ENCODE measurements at places on chromosomes 5 and 9.

- no peak for DNase-seq
Observed at GRCh38 chr5:939368-939767, 46.7 kb downstream of the TRIP13 start.

- DNase-seq, result no peak
Observed at GRCh38 chr9:79570448-79571308, 1.1 kb upstream of the TLE4 start.

DNA sequence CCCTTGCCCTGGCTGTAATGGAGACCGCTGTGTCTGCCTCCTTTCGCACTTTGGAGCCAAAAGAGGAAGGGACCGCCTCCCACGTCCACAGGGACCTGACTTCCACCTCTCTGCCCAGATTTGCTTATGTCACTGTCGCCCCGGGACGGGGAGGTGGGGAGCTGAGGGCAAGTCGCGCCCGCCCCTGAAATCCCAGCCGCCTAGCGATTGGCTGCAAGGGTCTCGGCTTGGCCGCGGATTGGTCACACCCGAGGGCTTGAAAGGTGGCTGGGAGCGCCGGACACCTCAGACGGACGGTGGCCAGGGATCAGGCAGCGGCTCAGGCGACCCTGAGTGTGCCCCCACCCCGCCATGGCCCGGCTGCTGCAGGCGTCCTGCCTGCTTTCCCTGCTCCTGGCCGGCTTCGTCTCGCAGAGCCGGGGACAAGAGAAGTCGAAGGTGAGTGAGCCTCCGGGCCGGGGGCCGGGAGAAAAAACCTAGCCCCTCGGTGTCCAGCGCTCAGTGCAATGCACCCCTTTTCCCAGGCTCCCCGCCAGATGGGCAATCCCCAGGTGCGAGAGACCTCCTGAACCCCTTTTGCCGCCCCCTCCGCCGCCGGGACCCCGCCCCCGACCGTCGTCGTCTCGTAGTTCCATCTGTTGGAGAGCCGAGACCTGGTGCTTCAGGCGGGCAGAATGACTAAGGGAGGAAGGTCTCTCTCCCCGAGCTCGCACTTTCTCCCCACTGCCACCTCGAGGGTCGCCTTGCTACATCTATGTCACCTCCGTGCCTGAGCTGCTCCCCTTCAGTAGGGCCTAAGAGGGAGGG, at the start of gene GPX3:
TSS of gene GPX3 (plus strand) at position 288 of the 807 bp plus-strand sequence. CDS start at position 352, 64 bp downstream.
- DNase-seq, result no peak

DNA sequence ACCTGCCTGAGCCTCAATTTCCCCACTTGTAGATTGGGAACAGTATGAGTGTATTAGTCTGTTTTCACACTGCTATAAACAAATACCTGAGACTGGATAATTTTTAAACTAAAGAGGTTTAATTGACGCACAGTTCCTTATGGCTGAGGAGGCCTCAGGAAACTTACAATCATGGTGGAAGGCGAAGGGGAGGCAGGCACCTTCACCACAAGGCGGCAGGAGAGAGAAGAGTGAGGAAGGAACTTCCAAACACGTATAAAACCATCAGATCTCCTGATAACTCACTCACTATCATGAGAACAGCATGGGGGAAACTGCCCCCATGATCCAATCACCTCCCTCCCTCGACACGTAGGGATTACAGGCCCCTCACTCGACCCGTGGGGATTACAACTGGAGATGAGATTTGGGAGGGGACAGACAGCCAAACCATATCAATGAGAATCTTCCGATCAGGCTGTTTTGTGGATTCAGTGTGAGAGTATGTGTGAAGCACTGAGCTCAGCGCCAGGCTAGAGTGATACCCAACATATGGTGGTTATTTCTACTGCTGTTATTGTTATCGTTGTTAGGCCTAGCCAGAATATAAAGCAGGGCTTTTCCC, 14.6 kb upstream of the LMX1B start:
- no peak for DNase-seq
